Lung microvascular endothelial cell (primary cell): ENCODE measurements at places on chromosomes 5 and 9. TPM values are rescaled to one million over a fixed set of nuclear protein-coding genes. Genes with fewer than 3 reads are reported as not detected.

- DNase-seq: no peak
These were observed 8.5 kb upstream of the ORM1 start for GRCh38 chr9:114314256-114314867.

DNA sequence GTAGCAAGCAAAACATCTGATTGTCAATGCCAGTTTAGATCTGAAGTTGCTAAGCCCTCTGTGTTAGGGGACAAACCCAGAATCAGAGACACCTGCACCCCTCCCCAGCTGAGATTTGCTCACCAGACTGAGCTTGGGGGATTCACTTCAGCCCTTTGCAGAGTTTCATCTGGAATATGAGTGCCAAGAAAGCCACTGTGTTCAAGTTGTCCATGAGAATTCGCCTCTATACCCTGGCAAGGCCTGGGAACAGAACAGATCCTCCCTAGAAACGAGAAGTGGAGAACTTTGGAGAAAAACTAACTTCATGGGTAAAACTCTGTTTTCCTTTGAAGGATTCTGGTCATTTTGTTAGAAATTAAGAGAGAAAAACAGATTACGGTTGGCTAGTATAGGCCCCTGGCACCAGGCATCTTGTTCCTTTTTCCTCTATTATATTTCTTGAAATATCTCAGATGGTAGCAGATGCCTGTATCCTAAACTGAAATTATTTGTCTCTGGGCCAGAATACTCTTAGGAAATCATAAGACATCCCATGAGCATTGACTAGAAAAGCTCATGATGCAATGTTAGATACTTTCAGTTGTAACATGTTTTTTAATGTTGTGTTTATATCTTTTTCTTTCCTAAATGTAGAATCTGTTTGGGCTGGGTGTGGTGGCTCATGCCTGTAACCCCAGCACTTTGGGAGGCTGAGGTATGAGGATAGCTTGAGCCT is 64.4 kb downstream of the SNX18 start:
- DNase-seq: no peak

GRCh38 chr5:81842795-81843398 is 92.0 kb upstream of the SSBP2 start:
- DNase-seq: no peak

DNA sequence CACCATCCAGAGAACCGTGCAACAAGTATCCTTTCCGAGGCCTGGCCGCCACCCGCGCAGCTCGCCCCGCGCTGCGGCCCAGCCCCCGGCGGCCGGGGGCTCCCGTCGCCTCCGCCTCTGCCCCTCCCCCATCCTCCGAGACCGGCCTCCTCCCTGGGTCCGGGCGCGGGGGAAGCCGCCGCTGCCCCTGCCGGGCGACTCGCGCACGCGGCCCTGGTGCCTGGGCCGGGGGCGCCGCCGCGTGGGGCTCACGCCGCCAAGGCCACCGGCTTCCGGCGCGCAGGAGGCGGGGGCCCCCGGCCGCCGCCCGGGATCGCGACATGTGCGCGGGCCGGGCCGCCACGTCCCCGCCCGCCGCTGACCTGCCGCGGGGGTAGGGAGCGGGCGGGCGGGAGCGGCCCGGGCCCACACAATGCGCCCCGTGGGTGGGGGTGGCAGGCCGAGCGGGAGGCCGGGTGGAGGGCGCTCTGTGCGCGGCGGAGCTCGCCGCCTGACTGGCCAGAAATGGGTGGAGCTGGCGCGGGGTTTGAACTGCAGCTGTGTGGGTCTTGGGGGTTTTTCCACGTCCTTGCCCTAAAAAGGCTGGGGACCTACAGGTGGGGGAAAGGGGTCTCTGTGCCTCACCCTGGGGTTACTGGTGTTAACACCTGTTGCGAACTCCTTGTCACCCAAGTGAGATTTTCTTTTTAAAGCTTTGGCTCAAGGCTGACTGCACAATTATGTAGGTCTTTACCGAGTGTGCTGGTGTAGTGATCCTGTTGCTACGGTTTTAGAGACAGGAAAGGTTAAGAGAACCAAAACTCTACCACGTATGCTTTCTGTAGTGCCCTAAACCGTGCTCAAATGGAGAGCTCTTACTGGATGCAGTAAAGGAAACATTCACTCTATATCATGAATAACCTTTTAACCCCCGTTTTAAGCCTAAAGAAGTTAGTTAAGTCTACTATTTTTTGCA is 32.3 kb downstream of the TNPO1 start:
- peak; percentile 66 for DNase-seq

DNA sequence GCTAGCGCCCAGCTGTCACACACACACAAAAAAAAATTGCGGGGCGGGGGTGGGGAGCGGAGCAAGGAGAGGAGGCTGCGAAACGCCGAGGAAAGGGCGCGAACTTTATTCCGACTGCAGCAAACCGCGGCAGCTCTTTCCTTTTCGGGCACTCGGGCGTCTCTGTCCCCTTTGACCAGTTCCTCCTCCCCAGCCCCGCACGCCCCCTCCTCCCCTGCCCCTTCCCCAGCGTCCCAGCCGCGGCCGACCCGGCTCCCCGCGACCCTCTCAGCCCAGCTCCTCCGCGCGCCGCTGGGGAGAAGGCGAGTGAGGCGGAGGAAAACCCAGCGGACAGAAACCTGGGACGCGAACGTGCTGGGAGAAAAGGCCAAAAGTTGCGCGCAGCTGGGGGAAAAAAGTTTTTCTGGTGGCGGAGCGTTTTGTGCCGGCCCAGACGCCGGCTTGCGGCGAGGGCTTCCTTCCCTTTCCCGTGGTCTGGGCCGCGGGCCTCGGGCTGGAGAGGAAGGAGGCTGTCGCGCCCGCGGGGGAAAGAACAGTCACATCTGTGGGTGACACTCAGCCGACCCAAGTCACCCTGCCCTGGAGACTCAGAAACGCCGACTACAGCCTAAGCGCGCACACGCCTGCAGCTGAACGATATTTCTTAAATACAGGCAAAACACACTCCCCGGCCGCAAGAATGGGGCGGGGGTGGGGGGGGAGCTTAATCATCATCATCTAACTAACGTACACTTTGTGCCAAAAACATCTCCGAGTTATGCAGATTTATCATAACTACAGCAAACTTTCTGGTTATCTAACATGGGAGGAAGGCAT is 1.1 kb upstream of the BNC2 start:
- DNase-seq: peak; percentile 29

DNA sequence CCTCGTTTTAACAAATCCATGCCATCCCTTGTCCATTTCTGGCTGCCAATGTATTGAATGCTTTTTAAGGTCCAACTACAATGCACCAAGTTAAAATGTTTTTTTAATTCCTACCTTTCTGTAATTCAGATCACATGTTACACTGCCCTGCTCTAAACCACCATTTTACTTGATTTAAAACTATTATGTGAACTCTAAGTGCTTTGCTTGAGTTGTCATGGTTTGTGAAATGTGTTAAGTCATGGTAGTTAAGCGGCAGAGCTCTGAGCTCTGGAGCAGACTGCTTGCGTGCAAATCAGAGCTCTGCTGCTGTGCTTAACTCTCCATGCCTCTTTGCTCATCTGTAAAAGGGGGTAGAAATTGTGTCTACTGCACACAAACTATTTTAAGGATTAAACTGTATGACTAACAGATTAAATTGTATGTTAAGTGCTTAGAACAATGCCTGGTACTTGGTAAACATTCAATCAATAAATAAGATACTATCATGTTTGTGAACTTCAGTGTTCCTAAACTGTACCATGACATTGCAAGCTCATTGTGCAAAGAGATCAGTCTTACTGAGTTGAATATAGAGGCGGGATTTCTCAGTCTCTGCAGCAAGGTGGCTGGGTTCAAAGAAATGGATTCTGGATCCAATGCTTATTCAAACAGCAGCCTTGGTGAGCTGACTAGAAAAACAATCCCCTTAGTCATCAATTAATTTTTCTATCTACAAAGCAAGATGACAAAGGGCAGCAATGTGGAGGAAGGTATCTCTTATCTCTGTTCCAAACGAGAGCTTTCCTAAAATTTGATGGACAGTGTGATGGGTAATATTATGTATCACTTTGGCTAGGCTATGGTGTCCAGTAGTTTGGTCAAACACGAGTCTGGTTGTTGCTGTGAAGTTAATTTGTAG is 16.1 kb upstream of the CMBL start:
- no peak for DNase-seq

The HBEGF gene
- total RNA-seq: 16.6 and 20.4 TPM in 2 replicates

- DNase-seq: no peak
These were observed 158.9 kb upstream of the VCAN start for GRCh38 chr5:83312663-83313062.

DNA sequence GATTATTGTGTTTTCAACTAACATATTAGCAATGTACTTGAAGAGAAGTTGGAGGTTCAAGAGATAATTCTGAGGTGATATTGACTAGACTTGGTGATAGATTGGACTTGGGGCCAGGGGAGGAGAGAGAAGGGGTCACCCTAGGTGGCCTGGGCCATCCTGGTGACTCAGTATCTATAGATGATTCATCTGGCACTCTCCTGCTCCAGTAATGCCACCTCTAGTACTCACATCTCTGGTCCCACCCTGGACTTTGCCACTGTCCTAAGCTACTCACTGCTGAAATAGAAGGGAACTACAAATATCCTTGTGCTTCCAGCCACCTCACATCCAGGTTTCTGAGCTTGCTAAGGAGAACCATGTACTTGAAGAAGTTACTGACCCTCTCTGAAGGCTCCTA is 249.9 kb downstream of the ARRDC3 start:
- no peak for DNase-seq

DNA sequence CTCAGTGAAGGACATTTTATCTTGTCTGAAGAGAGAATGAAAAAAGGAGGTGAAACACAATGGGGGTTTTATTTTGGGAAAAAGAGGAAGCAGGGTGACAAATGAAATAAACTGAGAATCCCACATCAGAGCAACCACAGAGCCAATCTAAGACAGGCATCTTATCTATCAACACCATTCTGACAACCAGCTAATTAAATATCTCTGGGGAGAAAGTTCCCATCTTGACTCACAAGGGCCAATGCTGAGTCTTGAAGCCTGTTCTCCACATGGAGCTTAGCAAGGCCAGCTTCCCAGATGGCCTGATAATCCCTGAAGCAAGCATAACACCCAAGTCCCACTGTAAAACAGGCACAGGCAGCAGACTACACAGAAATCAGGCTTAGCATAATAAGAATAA is 30.4 kb downstream of the DPYSL3 start:
- DNase-seq: peak; percentile 25

The COMMD10 gene
- 32.7 and 39.3 TPM in 2 replicates for total RNA-seq

- no peak for DNase-seq
These were observed 199.3 kb downstream of the NMUR2 start for GRCh38 chr5:152205804-152206203.

DNA sequence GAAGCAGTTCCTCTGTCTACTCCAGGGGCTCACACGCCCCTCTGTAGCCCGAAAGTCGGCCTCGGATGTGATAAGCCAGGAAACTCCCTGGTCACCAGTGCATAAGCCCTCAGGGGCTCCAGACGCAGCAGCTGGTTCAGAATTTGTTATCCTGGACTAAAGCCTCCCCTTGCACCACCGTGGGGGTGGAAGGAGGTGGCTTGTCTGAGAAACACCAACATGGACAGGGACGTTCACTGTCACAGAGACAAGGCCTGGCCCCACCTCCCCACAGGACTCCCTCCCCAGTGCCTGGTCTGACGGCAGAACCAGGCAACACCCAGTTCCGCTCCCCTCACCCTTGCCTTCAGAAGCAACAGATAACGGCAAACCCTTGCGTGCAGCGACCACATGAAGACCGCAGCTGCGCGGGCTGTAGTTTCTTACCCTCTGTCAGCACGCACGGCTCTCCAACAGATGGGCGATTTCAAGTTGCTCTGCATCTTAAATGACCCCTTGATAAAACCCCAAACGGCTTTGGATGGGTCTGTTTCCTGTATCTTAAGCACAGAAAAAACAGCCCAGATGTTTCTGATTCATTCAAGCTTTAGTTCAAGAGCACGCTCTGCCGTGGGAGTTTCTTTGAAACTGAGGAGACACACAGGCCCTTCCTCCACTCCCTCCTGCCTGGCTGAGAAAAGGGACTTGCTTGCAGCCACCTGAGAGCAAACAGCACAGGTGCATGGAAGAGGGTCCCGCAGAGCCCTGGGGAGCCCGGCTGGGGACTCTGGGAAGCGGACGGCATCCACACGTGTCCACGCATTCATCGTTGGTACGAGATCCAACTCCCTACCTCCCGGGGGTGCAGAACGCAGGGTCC is 44.7 kb upstream of the NKD2 start:
- no peak for DNase-seq
